Left kidney (tissue), 8 donors: ENCODE measurements at places on chromosomes 2 and 18. TPM values are rescaled to one million over a fixed set of nuclear protein-coding genes. Genes with fewer than 3 reads are reported as not detected.

GRCh38 chr2:10522170-10522448 lies 74.0 kb upstream of the ODC1 start:
- no peak for DNase-seq

GRCh38 chr2:151904021-151904420 lies 75.8 kb upstream of the ARL5A start:
- no peak for DNase-seq

GRCh38 chr2:106138543-106139237 lies 55.4 kb downstream of the UXS1 start:
- no peak for DNase-seq

SCN3A gene
- 0.60 TPM for polyA plus RNA-seq

- no peak for DNase-seq
These were observed 40.3 kb downstream of the AP1S3 start for GRCh38 chr2:223797037-223797436.
